ENCODE measurements at places on chromosomes 6 and 20. TPM values are rescaled to one million over a fixed set of nuclear protein-coding genes. Genes with fewer than 3 reads are reported as not detected.

Gene CST2
- not detected for total RNA-seq

Gene GJA10
- total RNA-seq, result not detected

Gene NKX2-2
- total RNA-seq, result not detected

Gene MRPS10
- 70.3 TPM for total RNA-seq

Gene FAM83B
- total RNA-seq, result 58.6 TPM

Gene KIFC1
- total RNA-seq, result 38.9 TPM

Gene MAS1
- not detected for total RNA-seq

Gene ECT2L
- total RNA-seq, result not detected

Gene FOXA2
- total RNA-seq, result not detected

Gene COL20A1
- total RNA-seq, result not detected

Gene HLA-F
- total RNA-seq, result 8.7 TPM

DNA sequence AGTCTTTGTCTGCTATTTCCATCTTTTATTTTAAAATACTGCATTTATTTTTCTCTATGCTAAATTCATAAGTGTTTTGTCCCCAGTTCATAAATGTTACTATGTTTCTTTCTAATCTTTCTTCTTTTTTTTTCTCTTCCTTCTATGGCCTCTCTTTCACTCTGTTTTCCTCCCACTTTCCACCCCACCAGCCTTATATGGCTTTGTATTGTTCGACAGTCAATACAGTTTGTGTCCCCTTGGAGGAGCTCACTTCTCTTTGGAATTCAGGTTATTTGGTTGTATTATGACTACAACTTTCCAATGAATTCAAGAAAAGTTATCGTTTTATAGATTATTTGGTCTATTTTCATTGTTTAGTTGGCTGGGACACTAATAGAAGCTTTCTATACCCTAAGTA is 393.5 kb downstream of the NKAIN2 start:
- no peak overlapping the region for H3K4me3 ChIP-seq
- no peaks in the 10 kb centered on the region for H3K27me3 ChIP-seq
- no peak for DNase-seq
- no peaks in the 10 kb centered on the region for H3K36me3 ChIP-seq
- H3K4me1 ChIP-seq, result no peaks in the 10 kb centered on the region

DNA sequence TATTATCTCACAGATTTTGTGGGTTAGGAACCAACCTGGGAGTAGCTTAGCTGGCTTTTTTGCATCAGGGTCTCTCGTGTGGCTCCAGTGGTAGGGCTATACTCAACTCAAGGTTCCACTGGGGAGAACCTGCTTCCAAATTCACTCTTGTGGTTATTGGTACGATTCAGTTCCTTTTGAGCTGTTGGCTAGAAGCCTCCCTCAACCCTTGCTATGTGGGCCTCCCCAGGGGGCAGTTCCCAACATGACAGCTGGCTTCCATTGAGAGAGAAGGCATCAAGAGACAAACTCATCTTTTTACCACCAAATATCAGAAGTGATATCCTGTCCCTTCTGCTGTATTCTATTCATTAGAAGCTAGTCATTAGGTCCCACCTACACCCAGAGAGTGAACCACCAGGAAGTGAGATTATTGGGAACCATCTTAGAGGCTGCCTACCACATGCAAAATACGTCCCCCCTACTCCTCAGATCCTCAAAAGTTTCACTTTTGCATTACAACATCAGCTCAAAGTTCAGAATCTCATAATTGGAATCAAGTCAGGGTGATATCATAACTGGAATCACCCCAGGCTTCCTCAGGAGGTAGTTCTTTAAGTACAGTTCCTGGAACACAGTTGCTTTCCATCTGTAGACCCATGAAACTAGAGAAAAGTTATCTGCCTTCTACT is 30.9 kb downstream of the MKKS start:
- peaks cover 4% of the 10 kb centered on the region for H3K36me3 ChIP-seq
- no peak for DNase-seq
- H3K27me3 ChIP-seq, result no peaks in the 10 kb centered on the region
- H3K27ac ChIP-seq, result no peak overlapping the region
- no peak overlapping the region for H3K4me3 ChIP-seq
- no peaks in the 10 kb centered on the region for H3K4me1 ChIP-seq

- no peaks in the 10 kb centered on the region for H3K4me1 ChIP-seq
- no peak for DNase-seq
- no peak overlapping the region for H3K4me3 ChIP-seq
- H3K27ac ChIP-seq, result no peak overlapping the region
- H3K36me3 ChIP-seq, result no peaks in the 10 kb centered on the region
These were observed 9.1 kb downstream of the RSPO4 start for GRCh38 chr20:992801-993535.

GRCh38 chr6:115551527-115551926 is 509.2 kb downstream of the FRK start:
- no peaks in the 10 kb centered on the region for H3K4me1 ChIP-seq
- H3K27me3 ChIP-seq, result no peaks in the 10 kb centered on the region
- H3K27ac ChIP-seq, result no peak overlapping the region
- no peaks in the 10 kb centered on the region for H3K36me3 ChIP-seq
- no peak overlapping the region for H3K4me3 ChIP-seq
- DNase-seq, result no peak

DNA sequence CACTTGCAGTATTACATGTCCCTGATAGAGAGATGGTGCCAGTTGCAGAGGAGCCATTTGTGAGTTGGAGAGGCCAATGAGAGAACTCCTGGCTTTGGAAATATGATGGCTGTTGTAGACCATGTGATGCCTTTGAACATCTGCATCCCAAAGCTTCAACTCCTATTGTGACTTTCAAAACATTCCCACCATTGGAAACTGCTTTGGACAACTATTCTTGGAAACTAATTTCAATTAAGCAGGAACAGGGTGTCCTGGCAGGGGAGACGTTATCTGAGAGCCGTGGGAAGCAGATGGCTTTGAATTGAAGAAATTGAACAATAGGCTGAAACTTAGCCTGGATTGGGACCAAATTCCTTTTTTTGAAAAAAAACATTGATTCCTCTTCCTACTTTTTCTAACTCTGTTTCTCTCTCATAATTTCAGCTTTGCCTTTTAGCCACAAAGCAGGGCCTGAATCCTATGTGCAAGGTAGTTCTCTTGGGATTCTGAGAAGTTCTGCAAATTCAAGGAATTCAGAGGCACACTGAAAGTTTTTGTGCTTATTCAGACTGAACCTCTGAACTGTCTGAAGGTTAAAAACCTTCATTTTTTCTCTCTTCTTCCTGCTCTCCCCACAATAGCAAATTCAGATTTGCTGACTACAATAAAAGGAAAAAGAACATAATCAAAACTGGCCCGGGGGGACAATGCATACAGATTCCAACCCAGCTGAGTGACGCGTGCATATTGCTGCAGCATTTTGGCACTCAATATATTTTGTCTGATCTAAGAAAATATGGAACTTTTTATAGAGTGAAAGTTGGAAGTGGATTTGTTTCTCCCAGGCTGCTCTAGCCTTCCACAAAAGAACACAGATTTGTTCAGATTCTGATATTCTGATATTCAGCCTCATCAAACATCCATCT is 720.4 kb upstream of the CHD6 start:
- peaks cover 2% of the 10 kb centered on the region for H3K27me3 ChIP-seq
- no peak overlapping the region for H3K27ac ChIP-seq
- H3K4me1 ChIP-seq, result no peaks in the 10 kb centered on the region
- no peak overlapping the region for H3K4me3 ChIP-seq
- no peak for DNase-seq
- H3K36me3 ChIP-seq, result no peaks in the 10 kb centered on the region

DNA sequence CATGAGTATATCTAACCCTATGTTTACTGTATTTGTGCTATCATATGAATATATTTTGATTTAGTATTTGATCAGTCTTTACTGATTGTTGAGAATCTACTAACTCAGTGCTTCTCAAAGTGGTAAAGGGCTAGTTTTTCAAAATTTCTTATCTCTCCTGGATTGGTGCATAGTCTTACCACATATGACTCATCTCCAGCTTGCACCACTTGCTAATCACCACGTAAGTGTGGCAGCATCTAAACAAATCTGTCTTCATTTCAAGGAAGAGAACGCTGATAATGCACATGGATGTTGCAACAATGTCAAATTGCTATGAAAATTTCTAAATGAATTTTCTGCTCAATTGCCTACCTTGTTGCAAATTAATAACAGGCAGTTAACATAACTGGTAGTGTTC is 299.5 kb downstream of the PAX1 start:
- no peaks in the 10 kb centered on the region for H3K27me3 ChIP-seq
- H3K27ac ChIP-seq, result no peak overlapping the region
- no peaks in the 10 kb centered on the region for H3K36me3 ChIP-seq
- no peak for DNase-seq
- H3K4me1 ChIP-seq, result no peaks in the 10 kb centered on the region

DNA sequence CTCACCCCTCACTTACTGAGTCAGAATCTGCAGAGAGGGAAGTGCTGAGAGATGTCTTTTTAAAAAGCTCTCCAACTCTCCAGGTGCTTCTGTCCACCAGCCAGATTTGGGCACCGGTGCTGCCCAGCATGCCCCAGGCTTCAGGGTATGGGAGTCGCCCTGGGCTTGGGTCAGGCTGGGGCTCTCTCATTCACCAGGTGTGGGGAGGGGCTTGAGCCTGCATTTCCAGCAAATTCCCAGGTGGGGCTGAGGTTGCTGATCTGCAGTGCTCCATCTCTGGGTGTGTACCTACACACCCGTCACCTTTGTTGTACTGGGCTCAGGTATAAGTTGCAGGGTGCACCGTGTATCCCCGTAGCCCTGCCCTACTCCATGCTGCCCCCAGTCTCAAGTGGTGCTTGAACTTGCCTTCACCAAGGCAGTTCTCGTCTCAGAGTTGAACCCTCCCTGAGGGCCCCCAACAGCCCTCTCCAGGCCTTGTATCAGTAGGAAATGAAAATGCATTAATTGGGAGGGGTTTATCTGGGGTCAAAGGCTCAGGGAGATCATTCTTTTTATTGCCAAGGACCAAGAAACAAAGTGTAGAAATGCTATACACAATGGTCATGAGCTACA is 23.5 kb downstream of the PPP1R3G start:
- no peaks in the 10 kb centered on the region for H3K4me1 ChIP-seq
- no peak overlapping the region for H3K27ac ChIP-seq
- H3K4me3 ChIP-seq, result no peak overlapping the region
- no peak for DNase-seq

GRCh38 chr20:7231303-7231702 is 463.8 kb downstream of the BMP2 start:
- no peaks in the 10 kb centered on the region for H3K4me1 ChIP-seq
- H3K36me3 ChIP-seq, result no peaks in the 10 kb centered on the region
- H3K27me3 ChIP-seq, result no peaks in the 10 kb centered on the region
- H3K4me3 ChIP-seq, result no peak overlapping the region
- DNase-seq, result no peak

DNA sequence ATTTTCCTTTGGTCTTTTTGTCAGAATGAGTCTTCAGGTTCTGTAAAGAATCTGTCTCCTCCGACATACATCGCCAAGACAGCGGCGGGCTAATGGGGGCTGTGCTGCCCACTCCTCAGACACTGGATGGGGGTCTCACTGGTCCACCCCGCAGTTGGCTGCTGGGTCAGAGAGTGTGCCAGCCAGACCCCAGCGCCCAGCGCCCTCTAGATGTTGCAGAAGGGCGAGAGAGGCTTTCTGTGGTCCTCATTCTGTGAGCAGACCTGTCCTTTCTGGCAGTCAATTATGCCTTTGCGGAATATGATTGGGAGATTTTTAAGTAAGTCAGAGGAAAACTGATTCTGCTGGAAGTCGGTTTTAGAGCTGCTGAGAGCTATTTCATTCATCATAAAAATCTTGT is 7.8 kb upstream of the CCR6 start:
- no peak for DNase-seq
- no peaks in the 10 kb centered on the region for H3K4me1 ChIP-seq
- H3K27me3 ChIP-seq, result no peaks in the 10 kb centered on the region
- H3K27ac ChIP-seq, result peak overlapping the region; percentile 52
- H3K4me3 ChIP-seq, result no peak overlapping the region
- no peaks in the 10 kb centered on the region for H3K36me3 ChIP-seq

- H3K27ac ChIP-seq, result no peak overlapping the region
- H3K36me3 ChIP-seq, result no peaks in the 10 kb centered on the region
- no peak overlapping the region for H3K4me3 ChIP-seq
These were observed 74.8 kb downstream of the IYD start for GRCh38 chr6:150443621-150444020.

GRCh38 chr6:158609455-158610155 is 34.9 kb downstream of the DYNLT1 start:
- H3K4me3 ChIP-seq, result no peak overlapping the region
- no peaks in the 10 kb centered on the region for H3K27me3 ChIP-seq
- H3K27ac ChIP-seq, result no peak overlapping the region
- H3K36me3 ChIP-seq, result peaks cover 17% of the 10 kb centered on the region

DNA sequence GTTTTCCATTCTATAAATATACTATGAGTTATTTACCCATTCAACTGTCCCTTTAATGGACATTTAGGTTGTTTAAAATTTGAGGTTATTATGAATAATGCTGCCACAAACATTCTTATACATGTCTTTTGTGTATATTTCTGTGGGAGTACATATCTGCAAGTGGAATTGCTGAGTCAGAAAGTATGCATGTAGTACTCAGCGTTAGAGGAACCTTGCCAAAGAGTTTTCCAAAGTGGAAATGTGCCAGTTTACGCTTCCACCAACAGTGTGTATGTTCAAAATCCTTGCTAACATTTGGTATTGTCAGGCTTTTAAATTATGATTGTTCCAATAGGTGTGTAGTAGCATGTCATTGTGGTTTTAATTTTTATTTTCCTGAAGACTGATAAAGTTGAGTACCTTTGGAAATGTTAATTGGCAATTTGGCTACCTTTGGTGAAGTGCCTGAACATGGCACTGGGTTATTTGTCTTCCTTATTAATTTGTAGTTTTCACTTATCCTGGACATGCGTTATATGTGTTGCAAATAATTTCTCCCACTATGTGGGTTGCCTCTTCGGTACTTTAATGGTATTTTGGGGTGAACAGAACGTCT is 341.2 kb downstream of the CD83 start:
- H3K36me3 ChIP-seq, result no peaks in the 10 kb centered on the region
- H3K4me3 ChIP-seq, result no peak overlapping the region
- no peaks in the 10 kb centered on the region for H3K27me3 ChIP-seq
- no peaks in the 10 kb centered on the region for H3K4me1 ChIP-seq

- H3K27me3 ChIP-seq, result no peaks in the 10 kb centered on the region
- no peaks in the 10 kb centered on the region for H3K36me3 ChIP-seq
- no peak overlapping the region for H3K27ac ChIP-seq
- DNase-seq, result no peak
These were observed 160.6 kb downstream of the VEGFA start for GRCh38 chr6:43930440-43931154.
